Stimulated activated CD4-positive, alpha-beta T cell treated with anti-CD3 and anti-CD28 coated beads, Interleukin-12 subunit alpha, Interleukin-12 subunit beta, amount 100 ng/mL, for 24 hours (primary cell): ENCODE measurements at places on chromosomes 5 and 9.

DNA sequence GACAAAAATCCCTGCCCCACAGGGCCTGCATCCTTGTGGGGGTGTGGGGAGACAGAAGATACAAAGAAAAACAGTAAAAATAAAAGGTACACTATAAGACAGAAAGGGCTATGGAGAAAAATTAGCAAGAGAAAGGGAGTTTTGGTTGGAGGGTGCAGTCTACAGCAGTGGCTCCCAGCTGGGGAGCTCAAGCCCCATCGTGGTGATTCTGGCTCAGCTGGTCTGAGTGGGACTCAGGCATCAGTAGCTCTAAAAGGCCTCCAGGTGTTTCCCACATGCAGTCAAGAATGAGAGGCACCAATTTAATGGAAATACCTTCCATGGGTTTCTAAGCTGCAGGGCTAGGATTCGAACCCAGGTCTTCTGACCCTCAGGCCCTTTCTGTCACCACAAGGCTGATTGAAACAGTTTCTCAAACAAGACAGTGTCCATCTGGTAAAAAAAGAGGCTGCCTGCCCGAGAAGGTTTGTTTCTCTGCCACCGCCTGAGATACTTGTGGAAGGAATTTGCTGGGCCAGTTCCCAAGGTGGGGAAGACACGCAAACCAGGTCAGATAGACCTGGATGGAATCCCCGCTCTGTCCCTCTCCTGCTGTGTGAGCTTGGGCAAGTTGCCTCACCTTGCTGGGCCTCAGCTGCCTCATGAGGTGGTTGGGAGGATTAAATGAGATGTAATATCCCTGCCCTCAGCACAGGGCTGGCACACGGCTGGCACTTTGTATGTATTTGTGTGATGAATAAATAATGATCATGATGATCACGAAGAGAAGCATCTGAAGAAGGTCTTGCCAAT is 43.1 kb downstream of the COL27A1 start:
- DNase-seq, result no peak

- DNase-seq, result no peak
Observed at GRCh38 chr9:126204197-126204596, 122.4 kb upstream of the MVB12B start.

DNA sequence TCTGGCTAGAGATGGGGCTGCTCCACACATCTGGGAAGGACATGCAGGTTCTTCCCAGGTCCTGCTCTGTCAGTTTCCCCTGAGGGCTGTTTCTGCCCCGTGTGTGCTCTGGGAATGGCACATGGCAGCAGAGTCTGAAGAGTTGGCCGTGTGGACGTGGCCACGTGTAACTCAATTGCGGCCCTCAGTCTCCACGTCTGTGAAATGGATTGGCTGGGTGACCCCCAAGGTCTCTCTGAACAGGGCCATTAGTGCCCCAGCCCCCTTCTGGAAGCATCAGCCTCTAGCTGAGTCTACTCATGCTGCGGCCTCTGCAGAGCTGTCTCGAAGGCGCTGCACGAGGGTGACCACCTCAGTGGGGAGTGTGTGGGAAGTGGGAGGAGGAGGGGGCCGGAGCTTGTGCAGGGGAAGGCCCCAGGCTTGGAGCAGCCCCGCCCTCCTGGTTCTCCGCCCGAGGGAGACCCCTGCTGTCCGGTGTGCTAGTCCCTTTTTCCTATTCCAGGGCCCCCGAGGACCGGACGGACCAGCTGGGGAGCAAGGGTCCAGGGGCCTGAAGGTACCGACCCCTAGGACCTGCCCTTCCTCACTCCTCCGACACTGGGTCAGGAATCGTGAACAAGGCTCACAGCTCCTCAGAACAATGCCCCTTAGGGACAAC is 58.9 kb upstream of the ORM1 start:
- no peak for DNase-seq

DNA sequence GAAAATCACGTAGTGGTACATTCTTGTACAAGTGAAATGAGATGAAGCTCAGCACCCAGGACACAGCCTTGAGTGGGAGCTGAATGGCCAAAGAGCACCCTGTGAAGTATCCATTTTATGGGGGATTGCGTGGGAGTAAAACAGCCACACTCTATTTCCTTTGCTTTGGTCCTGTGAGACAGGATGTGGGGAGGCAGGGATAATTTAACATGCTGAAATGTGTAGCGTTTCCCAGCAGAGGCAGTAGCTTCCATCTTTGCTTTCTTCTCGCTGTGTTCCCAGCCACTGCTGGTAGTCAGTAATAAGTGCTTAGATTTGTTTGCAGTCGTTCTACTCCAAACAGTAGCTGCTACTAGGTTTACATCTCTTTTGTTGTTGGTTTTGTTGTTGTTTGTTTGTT is 4.4 kb downstream of the IL31RA start:
- no peak for DNase-seq

DNA sequence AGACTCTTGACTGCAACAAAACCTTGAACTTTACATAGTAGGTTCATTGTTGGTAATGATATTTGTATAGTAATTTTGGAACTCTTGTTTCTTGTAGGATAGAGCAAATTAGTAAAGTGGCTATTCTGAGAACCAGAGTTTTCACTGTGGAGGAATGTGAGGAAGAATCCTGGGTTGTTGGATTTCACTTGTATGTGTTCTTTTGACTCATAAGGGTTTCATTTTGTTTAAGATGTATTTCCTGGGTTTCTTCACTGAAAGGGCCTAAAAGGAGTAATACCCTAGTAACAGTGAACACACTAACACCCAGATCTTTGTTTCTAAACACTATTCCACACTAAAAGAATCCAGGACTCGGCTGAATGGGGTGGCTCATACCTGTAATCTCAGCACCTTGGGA is 20.1 kb downstream of the TTC1 start:
- no peak for DNase-seq
